NCI-H2081 (cell line): ENCODE measurements at places on chromosomes 11 and 22.
A peak's percentile ranks its signal among the peaks of the same experiment; 100 is the strongest.

DNA sequence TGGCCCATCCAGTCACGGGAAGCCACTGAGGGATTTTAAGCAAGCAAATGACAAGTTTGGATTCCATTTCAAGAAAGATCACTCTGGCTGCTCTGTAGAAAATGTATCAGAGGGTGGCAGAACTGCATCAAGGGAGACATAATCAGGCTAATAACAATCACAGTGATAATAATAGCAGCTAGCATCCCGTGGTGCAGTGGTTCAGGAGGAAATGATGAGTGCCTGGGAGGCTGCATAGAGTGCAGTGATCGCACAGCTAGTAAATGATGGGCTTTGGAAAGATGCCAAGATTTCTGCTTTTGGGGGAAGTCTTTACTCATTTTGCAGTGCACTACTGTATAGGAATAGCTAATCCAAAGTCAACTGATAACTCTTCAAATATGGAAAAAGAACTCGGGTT is 35.8 kb downstream of the TNRC6B start:
- peak; percentile 14 for DNase-seq

DNA sequence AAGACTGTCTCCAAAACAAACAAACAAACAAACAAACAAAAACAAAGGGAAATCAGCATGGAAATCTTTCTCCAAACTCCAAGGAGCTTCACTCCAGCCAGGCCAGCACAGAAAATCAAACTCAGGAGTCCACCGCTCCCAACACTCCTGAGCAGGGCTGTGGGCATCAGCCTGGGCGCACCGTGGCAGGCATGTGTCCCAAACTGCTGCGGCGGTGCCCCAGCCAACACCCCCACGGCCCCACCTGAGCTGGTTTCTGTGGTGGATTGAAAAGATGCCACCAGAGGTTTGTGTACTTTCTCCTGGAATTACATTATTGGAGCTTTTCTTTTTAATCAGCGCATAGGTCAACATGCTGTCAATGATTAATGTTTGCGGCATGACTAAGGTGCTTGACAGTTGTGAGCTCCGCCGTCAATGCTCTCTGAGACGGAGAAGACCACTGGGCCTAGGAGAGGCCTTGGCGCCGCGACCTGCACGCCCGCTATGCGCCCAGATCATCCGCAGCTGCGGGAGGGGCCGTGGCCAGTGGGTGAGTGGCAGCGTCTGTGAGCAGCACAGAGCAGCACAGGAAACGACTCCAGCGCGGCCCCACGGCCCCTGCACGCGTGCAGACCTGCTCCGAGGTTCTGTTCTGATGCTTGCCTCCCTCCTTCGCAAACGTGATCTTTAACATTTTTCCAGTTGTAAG is 18.1 kb downstream of the DRD4 start:
- no peak for DNase-seq

- no peak for DNase-seq
These were observed 12.9 kb downstream of the CD59 start for GRCh38 chr11:33723238-33723881.

DNA sequence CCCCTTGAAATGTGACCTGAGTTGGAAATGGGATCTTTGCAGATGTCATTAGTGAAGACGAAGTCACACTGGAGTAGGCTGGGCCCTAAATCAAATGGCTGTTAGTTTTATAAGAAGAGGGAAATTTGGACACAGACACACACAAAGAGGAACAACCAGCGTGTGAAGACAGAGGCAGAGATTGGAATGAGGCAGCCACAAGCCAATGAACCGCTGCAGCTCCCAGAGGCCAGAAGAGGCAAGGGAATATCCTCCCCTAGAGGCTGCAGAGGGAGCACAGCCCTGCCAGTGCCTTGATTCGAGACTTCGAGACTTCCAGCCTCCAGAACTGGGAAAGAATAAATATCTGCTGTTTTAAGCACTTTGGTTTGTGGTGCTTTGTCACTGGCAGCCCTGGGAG is 484.5 kb downstream of the MN1 start:
- DNase-seq, result no peak

DNA sequence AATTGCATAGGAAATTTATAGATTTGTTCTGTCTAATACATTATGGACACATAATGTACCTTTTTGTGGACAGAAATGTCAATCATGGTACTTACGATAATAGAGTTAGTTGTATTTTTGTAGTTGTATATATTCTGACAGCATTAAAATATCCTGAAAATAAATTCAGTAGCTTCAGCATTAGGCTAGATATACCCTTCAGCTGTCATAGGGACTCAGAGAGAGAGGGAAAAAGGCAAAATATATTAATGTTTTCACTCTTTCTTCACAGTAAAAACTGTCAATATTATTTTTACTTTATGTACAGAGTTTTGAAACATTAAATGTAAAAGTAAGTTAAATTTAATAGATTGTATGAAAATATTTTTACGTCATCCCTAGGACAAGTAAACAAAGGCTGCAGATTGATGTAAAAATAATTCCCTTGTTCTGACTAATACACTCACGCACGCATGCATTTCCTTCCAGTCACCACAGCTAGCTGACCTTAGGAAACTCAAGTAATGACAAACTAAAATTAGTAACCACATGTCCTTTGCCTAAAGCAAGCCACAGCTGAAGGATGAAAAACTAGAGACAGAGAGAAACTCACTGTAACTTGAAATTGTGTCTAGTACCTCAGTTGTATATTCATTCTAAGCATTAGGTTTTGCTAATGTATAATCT is 104.7 kb upstream of the CARD18 start:
- DNase-seq, result no peak

DNA sequence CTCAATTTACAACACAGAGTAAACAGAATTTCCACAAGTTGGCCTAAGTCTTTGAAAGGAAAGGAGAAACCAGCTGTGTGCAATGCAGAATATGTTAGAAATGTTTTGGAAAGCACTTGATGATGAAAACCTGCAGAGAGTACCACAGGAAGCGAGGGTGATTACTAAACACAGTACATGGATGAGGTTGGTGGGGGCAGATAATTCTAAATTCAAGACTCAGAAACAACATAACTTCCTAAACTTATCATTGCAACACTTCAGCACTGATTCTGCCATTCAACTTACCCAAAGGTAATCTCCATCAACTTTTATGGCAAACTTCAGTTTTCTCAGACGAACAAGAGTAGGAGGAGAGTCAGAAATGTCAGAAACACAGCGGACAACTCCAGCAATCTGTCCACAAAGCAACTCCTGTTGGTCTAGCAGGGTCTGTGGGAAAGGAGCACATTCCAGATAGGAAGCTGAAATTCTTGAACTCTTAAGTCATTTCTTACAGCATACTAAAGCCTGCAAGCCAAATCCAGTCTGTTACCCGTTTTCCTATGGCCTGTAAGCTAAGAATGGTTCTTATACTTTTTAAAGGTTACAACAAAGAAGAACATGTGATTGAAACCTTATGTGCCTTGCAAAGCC is 6.8 kb downstream of the HPS4 start:
- DNase-seq, result no peak

GRCh38 chr22:29635734-29636357 is 32.4 kb downstream of the NF2 start:
- peak; percentile 48 for DNase-seq

DNA sequence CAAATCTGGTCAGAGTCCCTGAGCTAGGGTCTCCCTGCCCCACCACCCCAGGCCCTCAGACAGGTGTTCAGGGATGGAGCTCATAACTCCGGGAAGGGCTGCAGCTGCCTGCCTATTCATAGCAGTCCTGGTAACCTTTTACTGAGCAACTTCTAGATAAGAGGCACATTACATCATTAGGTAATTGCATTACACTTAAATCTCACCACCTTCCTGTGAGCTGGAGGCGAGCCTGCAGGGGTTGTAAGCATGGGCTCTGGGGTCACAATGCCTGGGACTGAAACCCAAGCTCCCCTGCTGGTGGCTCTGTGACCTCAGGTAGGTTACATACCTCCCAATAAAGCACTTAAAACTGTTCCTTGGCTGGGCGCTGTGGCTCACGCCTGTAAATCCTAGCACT is 22.5 kb downstream of the TP53I11 start:
- DNase-seq, result no peak

DNA sequence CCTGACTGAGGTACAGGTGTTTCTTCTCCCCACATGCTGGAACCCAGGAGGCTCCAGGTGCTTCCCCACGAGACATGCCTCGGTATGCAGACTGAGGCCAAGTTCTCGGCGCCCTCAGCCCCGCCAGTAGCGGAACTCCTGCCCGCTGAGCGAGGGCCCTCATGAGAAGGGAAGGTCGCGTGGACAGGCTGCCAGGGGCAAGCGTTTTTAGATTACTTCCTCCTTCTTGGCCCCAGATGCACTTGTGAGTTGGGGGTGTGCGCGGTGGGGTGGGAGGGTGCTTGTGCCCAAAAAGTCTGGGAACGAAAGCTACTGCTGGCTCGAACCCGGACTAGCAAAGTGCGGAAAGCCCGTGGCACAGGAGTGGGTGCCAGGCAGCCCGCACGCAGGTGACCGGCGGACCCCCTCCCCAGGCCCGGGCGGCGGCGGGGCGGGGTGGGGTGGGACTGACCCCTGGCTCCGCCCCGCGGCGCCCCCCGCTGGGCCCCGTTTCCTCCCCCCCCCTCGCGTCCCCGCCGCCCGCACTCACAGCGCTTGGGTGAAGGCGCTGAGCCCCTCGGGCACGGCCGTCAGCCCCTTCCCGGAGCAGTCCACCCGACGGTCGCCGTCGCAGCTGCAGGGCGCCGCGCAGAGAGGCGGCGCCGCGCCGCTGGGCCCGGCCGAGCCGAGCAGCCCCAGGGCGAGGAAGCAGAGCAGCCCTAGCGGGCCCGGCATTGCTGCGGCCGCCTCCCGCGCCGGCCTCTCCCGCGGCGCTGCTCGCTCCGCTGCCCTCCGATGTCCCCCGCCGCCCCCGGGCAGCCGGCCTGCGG is 797 bp downstream of the LGR4 start:
- DNase-seq, result peak; percentile 51

DNA sequence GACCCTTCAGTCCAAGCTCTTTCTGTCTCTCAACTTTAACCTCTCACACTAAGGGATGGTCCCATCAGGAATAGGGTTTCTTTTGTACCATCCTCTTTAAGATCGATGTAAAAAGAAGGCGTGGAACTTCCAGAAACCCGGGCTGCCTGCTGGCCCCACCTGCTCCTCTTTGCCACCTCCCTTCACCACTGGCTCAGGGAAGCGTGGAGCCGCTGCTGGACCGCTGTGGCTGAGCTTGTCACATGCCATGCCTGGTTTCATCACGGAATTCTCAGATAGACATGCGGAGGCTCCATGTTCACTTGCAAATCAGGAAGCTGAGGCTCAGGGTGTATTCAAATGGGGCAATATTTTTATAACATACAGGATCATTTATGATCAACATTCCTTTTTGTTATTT is 399.7 kb downstream of the BRD1 start:
- DNase-seq, result no peak

DNA sequence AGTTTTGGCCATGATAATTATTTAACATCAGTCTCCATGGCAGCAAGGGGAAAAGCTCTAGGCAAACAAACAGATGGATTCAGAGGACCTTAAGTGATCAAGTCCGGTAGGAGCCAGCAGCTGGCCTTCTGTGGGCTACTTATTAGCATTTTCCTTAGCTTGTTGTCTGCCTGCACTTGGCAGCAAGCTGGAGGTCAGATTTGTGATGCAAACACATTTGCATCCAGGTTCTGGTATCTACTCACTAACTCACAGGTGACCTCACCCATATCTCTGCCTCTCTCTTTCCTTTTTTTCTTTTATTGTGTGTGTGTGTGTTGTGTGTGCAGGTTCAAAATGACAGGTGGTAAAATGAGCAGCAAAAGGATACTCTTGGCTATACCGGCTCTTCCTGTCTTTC is 32.3 kb downstream of the ARHGAP42 start:
- DNase-seq, result peak; percentile 88

DNA sequence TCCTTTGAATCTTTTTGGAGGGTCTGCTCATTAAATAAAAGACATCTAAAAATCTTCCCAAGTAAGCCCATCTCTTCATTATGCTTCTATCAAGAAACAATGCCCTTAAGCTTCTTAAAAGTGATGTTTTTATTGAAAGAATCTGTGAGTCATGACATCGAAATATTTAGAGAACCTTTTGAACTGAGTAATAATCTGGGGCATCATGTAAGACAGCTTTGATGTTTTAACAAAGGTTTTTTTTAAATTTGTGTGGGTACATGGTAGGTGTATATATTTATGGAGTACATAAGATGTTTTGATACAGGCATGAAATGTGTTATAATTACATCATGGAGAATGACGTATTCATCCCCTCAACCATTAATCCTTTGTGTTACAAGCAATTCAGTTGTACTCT is 46.8 kb downstream of the PLAAT5 start:
- DNase-seq, result no peak

DNA sequence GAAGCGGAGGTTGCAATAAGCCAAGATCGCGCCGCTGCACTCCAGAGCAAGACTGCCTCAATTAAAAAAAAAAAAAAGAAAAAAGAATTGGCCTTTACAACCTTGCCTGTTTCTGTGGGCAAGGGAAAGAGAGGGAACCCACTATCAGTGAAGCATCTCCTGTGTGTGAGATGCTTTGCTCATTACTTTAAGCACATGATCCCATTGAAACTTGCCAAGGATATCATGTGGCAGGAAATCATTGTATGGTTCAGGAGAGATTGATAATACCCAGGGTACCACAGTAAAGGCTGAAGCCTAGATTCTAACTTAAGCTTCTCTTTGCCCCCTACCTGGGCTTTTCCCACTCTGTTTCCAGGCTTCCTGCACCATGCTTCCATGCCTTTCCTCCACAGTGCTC is 3.6 kb downstream of the LDLRAD3 start:
- DNase-seq, result no peak

DNA sequence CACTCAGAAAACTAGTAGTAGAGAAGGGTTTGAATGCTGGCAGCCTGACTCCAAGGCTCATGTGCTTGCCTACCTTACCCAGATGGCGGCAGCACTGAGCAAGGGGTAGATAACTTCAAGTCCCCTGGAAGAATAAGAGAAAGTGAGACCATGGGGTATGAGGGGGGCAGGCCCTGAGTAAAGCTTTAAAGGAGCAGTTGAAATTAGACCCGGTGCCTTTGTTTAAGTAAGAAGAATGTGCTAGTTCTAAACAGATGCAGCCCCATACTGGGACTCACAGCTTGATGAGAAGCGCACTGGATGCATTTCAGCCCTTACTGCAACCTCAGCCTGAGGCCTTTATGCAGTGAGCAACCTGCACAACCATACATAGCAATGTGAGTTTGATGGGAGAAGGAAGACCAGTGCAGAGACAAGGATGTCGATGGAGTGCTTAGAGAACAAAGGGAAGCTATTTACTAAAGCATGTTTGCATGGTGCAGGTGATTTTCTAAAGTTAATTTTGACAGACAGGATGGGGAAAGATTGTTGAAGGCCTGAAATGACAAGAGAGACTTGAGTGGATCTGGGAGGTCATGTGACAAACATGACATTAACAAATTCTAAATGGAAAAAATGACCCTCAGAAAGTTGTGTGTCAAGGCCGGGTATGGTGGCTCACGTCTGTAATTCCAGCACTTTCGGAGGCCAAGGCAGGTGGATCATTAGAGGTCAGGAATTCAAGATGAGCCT is 27.1 kb upstream of the TMA7B start:
- no peak for DNase-seq
